Stimulated activated CD8-positive, alpha-beta memory T cell treated with anti-CD3 and anti-CD28 coated beads, Interleukin-7, amount 100 ng/mL, for 24 hours (primary cell): ENCODE measurements at places on chromosomes 5 and 9.

- peak; percentile 19 for DNase-seq
Observed at GRCh38 chr5:172274951-172275753, 8.4 kb downstream of the UBTD2 start.

- no peak for DNase-seq
Observed at GRCh38 chr9:115204904-115205453, 87.0 kb upstream of the TNC start.

DNA sequence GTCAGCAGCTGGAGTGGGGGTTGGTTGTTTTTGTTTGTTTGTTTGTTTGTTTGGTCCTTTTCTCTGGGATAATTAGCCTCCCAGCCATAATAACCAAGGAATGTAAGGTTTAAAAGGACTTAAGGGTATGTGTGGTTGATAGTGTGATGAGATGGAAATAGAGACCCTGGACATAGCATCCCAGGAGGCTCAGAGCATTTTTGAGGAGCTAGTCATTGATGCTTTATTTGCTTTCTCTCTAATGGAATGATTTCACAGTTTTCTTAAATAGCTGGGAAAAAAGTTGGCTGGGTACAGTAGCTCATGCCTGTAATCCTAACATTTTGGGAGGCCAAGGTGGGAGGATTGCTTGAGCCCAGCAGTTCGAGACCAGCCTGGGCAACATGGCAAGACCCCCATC is 45.1 kb downstream of the TTC1 start:
- no peak for DNase-seq

DNA sequence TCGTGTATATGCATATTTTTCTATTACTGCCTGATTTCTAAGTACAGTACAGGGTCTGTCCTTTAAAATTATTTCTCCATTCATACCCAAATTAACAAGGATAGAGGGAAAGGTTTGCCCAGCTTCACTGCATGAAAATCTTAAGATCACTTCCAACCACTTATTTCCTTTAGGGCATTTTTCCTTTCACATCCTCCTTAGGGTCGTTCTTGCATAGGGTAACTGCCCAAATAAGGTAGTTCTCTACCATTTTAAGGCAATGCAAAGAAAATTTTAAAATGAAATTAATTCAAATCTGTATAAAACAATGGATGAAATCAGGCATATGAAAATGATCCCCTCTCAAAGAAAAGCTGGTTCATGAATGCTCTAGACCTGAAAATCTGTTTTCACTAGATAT is 4.1 kb upstream of the CDC20B start:
- no peak for DNase-seq

DNA sequence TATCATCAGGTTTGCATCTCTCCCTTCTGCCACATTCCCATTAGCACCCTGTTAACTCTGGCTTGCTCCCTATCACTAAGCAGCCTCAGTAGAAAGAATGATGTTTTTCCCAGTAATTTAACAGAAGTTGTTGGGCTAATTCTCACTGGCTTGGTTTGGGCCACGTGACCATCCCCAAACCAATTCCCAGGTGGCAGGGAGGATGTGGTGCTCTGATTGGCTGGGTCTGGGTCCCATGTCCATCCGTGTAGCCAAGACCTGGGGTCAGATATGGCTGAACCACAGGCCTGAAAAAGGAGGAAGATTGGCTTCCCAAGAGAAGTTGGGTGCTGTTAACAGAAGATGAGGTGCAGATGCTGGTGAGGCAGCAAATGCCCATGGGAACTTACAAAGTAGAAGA is 122.0 kb downstream of the BOD1 start:
- DNase-seq, result no peak

- no peak for DNase-seq
Observed at GRCh38 chr9:110213413-110214044, 5.6 kb upstream of the C9orf152 start.

DNA sequence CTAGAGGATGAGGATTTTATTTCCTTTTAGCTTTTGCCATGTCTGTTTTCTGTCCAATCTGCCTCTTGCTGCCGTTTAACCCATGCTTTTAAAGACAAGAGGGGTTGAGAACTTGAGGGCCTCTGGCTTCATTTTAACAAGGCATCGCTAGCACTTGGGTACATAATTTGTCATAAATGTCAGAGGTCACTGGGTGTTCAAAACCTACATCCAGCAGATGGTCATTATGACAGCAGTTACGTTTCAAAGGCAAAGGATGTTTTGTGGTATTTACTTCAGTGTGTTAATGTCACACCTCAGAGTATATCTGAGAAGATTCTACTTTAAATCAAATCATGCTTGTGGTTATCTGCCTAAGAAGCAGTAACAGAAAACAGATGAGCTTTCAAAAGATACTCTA is 918.3 kb downstream of the NR2F1-AS1 start:
- DNase-seq, result no peak

- no peak for DNase-seq
Observed at GRCh38 chr9:97753975-97754374, 56.8 kb upstream of the XPA start.

DNA sequence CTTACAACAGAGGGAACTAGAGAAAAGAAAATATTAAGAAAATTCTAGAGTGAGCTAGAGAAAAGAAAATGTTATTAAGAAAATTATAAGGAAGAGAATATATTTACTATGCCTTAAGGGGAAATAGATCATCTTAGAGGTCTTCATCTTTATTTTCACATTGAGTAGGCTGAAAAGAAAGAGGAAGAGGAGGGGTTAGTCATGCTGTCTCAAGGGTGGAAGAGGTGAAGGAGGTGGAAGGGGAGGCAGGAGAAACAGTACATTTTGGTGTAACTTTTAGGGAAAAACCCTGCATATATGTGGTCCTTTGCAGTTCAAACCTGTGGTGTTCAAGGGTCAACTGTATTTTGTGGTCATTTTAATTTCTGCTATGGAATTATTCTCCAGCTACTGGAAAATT is 46.6 kb downstream of the PPIP5K2 start:
- no peak for DNase-seq

DNA sequence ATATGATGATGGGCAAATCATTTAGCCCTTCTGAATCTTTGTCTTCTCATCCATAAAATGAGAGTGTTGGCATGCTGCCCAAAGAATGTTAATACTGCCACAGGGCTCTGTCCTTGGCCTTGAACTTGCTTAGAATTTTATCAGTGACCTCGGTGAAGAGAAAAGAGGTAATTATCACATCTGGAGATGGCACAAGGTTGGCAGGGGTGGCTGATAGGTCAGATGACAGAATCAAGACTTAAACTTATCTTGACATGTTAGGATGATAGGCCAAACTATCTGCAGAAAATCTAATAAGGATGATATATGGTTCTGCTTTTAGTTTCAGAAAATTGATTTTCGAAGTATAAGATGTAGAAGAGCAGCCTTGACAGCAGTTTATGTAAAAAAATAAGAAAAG is 599.1 kb upstream of the CLINT1 start:
- no peak for DNase-seq

GRCh38 chr5:10761933-10762775 is 1.1 kb upstream of the DAP start:
- no peak for DNase-seq

- DNase-seq, result no peak
Observed at GRCh38 chr9:77750981-77751340, 102.8 kb upstream of the GNA14 start.

DNA sequence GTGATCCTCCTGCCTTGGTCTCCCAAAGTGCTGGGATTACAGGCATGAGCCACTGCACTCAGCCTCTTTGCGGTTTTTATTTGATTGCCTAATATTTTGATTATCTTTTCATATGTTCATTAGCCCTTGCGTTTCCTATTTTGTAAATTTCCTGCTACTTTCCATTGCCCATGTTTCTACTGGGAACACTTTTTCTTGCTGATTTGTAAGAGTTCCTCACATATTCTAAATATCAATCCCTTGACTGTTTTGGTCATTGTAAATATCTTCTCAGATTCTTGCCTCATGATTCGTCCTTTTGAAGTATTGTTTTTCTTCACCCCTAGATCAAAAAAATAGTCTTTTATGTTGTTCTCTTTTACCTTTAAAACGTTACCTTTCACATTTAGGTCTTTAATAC is 37.9 kb upstream of the TTC1 start:
- DNase-seq, result no peak

DNA sequence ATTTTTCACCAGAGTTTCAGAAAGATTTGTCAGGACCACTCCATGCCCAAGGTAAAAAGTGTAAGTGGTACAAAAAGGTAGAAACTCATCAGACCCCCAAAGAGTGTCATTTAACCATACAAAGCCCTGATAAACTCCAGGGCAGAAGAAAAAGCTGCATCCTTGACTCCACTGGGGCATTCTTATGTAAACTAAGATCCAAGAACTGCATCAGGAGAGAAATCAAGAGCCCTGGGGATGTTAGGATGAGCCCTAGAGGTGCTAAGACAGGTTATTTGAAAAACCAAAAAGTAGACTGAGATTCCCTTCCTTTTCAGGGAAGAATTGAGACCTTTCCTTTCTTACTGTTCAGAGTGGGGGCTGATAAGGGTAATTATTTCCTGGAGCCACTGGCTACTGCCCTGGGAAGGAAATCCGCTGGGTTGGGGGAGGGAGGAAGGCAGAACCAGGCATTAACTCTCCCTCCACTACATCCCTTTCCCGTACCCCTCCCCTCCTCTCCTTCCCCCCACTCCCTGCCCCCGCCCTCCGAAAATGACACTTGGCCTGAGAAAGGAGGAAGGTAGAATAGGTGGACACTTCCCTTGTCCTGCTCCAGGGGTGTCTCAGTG is 54.7 kb downstream of the FXN start:
- DNase-seq, result no peak

- DNase-seq, result no peak
Observed at GRCh38 chr5:41277476-41278245, 64.3 kb upstream of the C6 start.

DNA sequence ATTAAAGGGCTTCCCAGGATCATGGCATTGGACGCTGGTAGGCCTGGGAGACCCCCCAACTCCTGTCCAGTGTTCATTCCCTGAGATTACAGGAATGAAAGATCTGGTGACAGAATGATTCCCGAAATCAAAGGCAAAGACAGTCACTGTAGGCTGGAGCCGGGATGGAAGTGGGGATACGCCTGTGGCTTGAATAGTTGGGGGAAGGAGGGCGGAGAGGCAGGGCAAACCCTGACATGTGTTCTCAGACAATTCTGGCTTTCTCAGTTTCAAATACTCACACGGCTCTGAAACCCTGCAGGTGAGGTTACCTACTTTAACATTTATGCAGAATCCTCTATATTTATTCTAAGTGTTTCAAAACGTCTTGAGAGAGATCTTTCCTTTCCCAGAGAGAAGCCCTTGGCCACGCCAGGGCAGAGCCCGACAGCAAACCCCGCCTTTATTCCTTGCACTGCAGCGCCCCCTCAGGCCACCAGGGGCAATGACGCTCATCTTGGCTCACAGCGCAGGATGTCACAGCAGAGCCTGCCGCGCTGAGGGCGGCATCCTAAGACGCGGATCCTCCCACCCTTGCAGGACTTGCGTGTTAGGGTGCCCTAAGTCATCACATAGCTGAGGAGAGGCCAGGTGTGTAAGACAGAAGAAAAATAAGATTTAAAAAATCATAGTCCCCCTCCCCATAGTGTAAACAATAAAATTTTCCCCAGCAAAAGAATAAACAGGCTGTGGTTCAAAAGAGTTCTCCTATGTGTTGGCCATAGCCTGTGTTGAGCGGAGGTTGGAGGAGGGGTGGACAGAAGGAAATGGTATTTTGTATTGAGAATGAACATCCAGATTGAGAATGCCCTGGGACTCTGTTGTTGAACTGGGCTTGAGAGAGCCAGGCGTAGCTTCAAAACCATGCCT is 284.5 kb downstream of the NTRK2 start:
- DNase-seq, result peak; percentile 7

DNA sequence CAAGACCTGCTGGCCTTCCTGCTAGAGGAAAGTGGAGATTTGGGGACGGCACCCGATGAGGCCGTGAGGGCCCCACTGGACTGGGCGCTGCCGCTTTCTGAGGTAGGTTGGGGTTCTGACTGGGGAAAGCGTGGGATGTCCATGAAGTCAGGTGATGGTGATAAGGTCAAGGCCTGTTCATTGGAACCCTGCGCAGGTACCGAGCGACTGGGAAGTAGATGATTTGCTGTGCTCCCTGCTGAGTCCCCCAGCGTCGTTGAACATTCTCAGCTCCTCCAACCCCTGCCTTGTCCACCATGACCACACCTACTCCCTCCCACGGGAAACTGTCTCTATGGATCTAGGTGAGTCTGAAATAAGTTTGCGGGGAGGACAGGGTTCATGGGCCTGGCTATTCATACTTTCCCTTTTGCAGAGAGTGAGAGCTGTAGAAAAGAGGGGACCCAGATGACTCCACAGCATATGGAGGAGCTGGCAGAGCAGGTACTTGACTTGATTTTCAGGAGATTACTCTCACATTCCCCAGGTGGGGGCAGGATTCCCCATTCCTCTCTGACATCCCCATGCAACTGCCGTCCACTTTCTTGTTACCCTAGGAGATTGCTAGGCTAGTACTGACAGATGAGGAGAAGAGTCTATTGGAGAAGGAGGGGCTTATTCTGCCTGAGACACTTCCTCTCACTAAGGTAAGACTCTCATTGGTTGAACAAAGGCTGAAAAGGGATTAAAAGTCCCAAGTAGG is 505 bp downstream of the CREB3 start:
- no peak for DNase-seq

- DNase-seq, result no peak
Observed at GRCh38 chr5:146513462-146513861, 2.5 kb downstream of the GPR151 start.

DNA sequence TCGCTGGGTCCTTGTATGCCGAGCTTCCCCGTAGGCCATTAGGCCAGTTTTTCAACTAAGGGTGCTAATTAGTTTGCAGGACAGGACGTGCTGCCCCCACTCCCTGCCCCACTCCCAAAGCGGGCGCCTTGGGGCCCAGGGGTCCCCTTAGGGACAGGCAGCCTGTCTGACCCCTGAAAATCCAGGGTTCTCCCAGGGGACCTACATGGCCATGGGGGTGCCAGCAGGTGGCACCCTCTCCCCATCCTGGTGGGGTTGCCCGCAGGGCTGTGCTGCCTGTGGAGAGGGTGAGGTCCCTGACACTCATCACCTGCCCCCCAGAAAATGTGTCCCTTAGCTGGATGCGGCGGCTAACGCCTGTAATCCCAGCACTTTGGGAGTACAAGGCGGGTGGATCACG is 8.5 kb upstream of the CCDC187 start:
- no peak for DNase-seq

DNA sequence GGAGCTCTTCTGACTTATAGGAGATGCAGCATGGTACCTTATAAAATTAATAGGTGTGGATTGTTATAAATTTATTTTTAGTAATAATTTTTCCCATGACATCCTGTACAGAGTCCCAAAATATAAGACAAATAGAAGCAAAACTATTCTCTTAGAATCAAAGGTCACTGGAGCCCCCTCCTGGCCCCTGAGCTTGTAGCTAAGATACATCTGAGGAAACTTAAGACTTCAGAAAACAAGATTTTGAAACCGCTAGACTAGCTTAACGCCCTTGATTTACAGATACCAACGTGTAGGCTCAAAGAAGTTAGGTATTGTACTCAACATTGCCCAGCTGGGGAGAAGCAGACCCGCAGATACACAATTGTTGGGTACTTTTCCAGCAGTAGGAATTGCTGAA is 45.7 kb upstream of the KCNN2 start:
- no peak for DNase-seq

GRCh38 chr9:97307091-97307490 is 368 bp upstream of the CCDC180 start:
- DNase-seq, result no peak

GRCh38 chr9:86340356-86341006 is 13.7 kb downstream of the TUT7 start:
- DNase-seq, result no peak
